ENCODE measurements at places on chromosomes 2 and 18. TPM values are rescaled to one million over a fixed set of nuclear protein-coding genes. Genes with fewer than 3 reads are reported as not detected.

The TUBA3E gene
- total RNA-seq = not detected

The HAUS1 gene
- total RNA-seq = 59.2 TPM

The FSIP2 gene
- total RNA-seq = not detected

The CREB1 gene
- total RNA-seq = 99.1 TPM

The COL3A1 gene
- not detected for total RNA-seq

The SCTR gene
- not detected for total RNA-seq

The IL1R2 gene
- total RNA-seq = 0.80 TPM

The AMMECR1L gene
- total RNA-seq = 22.6 TPM

The CD226 gene
- 186 TPM for total RNA-seq

The AQP12A gene
- not detected for total RNA-seq

The NEU2 gene
- total RNA-seq = not detected

The ANKRD30BL gene
- not detected for total RNA-seq

The RNF144A gene
- 13.1 TPM for total RNA-seq

The RPRM gene
- total RNA-seq = not detected

Data from activated CD8-positive, alpha-beta memory T cell treated with anti-CD3 and anti-CD28 coated beads for 36 hours (primary cell).